ENCODE measurements at places on chromosomes 1 and 21.
A peak's percentile ranks its signal among the peaks of the same experiment; 100 is the strongest.

- peak; percentile 57 for DNase-seq
Observed at GRCh38 chr1:85297855-85298629, 21.6 kb upstream of the BCL10 start.

GRCh38 chr1:240739139-240739538, 127.2 kb upstream of the GREM2 start:
- DNase-seq, result no peak

- DNase-seq, result no peak
Observed at GRCh38 chr21:32359719-32360260, 33.0 kb downstream of the URB1 start.

- DNase-seq, result no peak
Observed at GRCh38 chr1:40633931-40634376, 31.5 kb downstream of the RIMS3 start.

GRCh38 chr1:98672189-98672588, 10.7 kb downstream of the SNX7 start:
- DNase-seq, result no peak

- DNase-seq, result no peak
Observed at GRCh38 chr1:200029822-200030152, 2.3 kb downstream of the NR5A2 start.

DNA sequence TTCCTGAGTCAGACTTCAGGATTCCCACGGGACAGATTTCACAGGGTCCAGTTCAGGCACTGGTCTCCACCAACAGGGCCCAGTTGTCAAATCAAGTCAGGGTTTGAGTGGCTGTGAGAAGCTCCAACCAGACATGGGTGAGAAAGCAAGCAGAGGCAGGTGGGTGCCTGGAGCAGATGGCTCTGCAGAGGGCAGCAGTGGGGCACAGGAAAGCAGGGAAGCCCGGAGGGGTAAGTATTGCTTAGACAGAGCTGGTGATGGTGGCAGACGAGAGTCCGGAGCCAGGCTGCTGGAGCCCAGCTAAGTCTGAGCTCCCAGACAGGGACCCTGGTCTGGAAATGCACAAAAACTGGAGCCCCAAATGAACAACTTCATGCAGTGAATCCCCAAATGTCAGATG, 40.4 kb downstream of the RIMS3 start:
- no peak for DNase-seq

DNA sequence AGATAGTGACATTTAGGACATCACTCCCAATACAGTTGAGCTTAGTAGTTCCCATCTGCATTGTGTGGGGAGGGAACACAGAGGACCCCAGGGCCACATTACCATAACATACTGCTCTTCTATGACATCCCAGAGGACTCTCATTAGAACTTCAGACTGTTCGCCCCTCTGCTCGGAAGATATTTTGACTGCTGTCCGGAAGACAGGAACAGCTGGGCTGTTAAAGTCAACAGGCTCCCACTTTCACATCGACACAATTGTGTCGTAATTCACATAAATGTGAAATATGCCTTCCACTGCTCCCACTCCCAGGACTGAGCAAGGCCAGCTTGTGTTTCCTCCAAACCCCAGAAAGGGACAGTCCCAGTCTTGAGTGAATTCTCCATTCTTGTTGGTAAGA, 158.4 kb downstream of the SEC16B start:
- DNase-seq, result no peak

DNA sequence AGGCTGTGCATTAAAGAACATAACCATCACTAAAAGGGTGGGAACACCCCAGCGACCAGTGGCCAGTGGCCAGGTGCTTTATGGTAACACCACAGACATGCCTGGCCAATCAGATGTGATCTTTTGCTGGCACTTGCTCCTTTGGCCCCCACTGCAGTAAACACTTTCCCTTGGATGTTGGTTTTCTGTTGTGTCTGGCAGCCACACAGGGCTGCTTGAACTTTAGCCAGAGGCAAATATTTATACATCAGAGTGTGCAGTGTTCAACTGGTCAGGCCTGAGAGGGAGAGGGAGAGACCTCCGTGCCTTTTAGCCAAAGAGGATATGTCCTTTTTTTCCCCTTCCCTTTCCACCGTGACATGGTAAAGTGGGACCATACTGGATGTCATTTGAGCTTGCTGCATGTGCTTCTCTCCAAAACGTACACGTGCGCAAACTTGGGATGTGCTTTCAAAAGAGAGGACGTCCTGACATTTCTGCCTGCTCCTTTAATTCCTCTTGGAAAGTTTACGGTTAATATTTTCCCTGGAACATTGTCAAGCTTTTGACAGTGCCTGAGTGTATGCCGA, 101.2 kb downstream of the NFIA start:
- no peak for DNase-seq

DNA sequence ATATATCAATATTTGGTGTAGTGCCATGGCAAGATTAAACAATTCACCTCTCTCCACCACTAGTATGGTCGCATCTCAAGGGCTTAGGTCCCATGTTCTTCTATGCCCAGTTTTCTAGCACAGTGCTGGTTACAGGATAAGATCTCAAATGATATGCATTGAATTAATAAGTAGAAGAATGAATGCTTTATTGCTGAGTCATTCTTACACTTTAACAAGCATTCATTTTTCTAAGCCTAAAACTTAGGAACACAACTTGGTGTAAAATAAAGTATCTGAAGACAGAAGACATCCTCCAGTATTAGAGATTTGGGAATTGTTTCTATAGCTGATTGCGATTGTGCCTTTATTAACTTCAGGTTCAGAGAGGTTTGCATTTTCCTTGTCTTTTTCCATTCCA, 85.8 kb downstream of the TBX15 start:
- DNase-seq, result no peak

- DNase-seq, result no peak
Observed at GRCh38 chr1:25553749-25554429, 10.5 kb downstream of the LDLRAP1 start.

DNA sequence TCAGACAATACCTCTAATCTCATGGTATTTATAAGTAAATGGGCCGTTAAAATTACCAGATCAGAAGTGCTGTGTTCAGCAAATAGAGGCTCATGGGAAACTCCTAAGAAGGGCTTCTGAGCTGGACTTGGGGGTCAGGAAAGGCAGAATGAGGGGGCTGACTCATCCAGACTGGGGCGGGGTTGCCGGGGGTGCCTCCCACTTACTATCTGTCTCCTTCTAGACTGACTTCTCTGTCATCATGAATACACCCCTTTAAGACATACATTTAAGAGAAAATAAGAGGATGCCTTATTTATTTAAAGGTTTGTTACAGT, 96.0 kb upstream of the ERRFI1 start:
- DNase-seq, result no peak

- no peak for DNase-seq
Observed at GRCh38 chr1:216500273-216500967, 77.2 kb upstream of the USH2A start.

GRCh38 chr1:203219934-203220333, 9.5 kb downstream of the CHIT1 start:
- DNase-seq, result no peak

- DNase-seq, result no peak
Observed at GRCh38 chr1:112761714-112762480, 46.8 kb upstream of the PPM1J start.

- DNase-seq, result no peak
Observed at GRCh38 chr1:206588492-206588891, 23.8 kb downstream of the EIF2D start.

DNA sequence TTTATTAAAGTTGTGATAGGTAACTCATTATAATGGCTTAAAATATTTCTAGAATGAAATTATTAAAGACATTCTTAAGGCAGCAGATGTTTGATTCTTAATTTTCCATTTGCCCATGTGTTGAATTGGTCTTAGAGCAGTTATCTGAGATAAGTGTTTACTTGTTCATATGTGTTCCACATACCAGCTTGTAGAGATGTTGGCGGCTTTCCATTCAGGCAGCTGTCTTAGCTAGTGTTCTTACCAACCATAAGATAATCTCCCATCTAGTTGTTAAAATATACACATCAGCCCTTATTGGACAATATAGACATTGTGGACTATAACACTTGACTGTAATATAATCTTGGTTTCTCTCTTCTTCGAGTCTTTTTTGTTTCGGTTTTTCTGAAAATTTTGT, 1372.9 kb upstream of the ADGRL2 start:
- no peak for DNase-seq

GRCh38 chr1:39272027-39272797, 67.7 kb downstream of the MACF1 start:
- no peak for DNase-seq

DNA sequence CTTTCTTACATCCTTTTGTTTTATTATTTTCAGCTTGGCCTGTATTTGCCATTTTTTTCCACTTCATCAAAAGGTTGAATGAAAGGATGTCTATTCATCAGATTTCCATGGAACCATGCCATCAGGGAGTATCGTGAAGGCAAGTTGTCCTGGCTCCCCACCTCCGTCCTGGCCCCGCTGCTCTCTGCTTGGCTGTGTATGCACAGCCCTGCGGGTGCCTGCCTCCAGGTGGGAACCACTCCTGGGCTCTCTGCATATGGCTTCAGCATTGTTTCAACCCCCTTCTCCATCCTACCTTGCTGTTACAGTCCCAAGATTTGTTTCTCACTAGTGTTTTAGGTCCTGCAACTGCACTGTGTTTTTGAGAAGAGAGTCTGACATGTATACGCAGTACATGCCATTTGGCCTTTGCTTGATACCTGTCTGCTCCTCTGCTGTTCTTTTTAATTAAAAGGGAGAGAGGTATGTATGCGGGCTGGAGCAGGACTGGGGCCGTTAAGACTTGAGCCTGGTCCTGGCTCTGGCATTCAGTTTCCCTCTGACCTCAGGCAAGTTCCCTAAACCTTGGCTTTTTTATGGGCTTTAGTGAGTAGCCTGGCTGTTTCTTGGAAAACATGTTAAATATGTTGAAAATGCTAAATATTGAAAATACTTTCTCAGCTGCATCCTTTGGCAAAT, 69.9 kb upstream of the GCLM start:
- no peak for DNase-seq

DNA sequence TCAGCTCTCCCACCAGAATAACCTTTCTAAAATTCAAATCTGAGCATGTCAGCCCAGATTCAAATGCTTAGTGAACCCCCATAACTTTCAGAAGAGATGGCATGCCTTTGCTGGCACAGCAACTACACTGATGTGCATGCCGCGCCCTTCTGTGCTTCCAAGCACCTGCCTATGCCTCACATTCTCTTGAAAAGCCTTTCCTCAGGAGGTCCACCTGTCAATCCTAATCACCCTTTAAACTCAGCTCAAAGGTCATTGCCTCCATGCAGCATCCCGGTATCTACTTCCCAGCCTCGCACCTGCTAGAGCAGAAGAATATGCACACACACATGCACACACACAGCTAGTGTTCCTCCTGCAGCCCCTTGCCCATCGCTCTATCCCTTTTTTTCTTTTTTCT, 5.2 kb upstream of the S100A2 start:
- no peak for DNase-seq

DNA sequence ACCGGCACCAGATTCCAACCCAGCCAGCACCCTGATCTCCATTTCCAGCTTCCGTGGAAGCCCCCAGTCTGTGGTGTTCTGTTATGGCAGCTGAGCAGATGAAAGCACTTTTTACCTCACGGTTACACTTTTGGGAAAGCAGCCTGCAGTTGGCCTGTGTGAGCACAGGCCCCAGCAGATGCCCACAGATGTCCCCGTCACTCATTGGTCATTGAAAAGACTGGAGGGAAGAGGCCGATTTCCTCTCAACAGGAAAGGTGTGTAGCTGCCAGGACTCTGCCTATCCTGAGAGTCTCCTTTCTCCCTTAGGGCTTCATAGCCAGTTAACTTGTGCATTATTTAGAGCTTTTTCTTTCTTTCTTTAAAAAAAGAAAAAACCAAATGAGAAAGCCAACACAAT, 123.0 kb downstream of the PCBP3 start:
- DNase-seq, result no peak

DNA sequence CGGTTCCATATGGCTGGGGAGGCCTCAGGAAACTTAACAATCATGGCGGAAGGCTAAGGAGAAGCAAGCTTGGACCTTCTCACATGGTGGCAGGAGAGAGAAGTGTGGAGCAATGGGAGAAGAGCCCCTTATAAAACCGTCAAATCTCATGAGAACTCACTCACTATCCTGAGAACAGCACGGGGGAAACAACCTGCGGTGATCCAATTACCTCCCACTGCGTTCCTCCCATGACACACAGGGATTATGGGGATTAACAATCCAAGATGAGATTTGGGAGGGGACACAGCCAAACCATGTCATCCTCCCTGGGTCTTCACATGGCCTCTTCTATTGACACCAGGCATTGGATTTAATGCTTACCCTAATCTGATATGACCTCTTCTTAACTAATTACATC, 455.1 kb upstream of the VAMP3 start:
- DNase-seq, result no peak

- no peak for DNase-seq
Observed at GRCh38 chr1:12111741-12112140, 48.6 kb downstream of the TNFRSF8 start.

DNA sequence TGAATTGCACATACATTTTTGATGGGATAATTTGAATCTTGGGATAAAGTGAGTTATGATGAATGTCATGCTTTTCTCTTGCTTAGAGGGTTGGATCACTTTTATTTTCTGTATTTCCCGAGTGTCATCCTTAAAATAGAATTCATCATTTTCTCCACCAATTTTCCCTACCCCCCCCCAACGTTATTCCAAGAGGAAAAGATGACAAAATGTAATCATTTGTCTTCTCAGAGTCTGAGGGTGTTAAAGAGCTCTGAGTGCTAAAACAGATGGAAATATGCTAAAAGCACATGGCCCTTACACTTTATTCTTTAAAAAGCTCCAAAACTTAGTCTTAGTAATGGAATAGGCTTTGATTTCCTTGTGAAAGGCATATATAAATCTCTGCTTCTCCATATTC, 81.4 kb downstream of the CHRM3 start:
- DNase-seq, result no peak

DNA sequence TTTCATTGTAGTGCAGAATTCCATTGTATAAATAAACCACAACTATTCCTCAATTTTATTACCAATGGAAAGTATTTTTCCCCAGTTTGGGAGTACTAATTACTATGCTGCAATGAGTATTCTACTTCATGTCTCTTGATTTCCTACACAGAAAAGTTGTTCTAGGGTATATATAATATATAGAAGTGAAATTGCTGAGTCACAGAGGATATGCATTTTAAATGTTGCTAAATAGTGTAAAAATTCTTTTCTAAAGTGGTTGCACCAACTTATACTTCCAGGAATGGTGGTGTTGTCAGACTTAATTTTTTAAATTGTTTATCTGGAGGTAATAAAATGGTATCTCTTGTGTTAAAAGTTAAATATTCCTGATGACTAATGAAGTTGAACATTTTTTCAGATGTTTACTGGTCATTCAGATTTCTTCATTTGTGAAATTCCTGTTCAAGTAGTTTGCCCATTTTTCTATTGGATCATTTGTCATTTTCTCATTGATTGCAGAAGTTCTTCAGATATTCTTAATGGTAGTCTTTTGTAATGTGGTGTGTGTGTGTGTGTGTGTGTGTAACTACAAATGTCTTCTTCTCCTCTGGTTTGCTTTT, 19.1 kb upstream of the MYOG start:
- DNase-seq, result no peak

All from activated CD4-positive, alpha-beta T cell treated with anti-CD3 and anti-CD28 coated beads for 24 hours (primary cell).